CD14-positive monocyte (primary cell): ENCODE measurements at places on chromosomes 7 and 10.

GRCh38 chr10:119116326-119116951, 12.5 kb downstream of the DENND10 start:
- DNase-seq, result no peak

GRCh38 chr10:70903262-70903921, 15.0 kb upstream of the PCBD1 start:
- DNase-seq, result peak; percentile 10

GRCh38 chr7:7868572-7868899, 100.1 kb upstream of the GLCCI1 start:
- DNase-seq, result no peak

GRCh38 chr10:7797582-7797981, 9.6 kb downstream of the ATP5F1C start:
- DNase-seq, result no peak

DNA sequence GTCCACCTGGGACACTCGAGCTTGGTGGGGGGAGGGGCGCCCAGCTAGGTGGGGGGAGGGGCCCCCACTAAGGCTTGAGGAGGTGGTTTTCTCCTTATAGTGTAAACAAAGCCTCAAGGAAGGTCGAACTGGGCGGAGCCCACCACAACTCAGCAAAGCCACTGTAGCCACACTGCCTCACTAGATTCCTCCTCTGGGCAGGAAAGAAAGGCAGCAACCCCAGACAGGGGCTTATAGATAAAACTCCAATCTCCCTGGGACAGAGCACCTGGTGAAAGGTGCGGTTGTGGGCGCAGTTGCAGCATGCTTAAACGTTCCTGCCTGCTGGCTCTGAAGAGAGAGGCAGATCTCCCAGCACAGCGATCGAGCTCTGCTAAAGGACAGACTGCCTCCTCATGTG, 133.1 kb downstream of the SNX13 start:
- no peak for DNase-seq

DNA sequence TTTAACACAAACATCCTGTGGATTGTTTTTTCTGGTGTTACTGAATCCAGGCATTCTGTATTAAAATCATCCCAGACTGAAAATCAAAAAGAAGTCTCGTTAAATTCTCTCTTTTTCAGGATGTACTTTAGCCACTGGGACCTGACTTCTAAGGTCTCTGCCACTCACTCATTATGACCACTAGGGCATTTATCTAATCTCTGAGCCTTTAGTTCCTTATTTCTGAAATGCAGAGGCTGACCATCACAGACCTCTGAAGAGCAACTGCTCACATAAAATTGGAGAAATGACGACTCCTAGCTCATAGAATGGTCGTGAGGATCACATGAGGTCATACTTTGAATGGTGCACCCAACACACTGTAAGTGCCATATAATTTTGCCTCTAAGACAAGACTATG, 63.2 kb downstream of the KCNMA1 start:
- no peak for DNase-seq

- DNase-seq, result no peak
Measured at GRCh38 chr7:24340727-24341126, 56.7 kb downstream of the NPY start.

GRCh38 chr10:109976681-109977080, 31.1 kb upstream of the ADD3 start:
- DNase-seq, result no peak

DNA sequence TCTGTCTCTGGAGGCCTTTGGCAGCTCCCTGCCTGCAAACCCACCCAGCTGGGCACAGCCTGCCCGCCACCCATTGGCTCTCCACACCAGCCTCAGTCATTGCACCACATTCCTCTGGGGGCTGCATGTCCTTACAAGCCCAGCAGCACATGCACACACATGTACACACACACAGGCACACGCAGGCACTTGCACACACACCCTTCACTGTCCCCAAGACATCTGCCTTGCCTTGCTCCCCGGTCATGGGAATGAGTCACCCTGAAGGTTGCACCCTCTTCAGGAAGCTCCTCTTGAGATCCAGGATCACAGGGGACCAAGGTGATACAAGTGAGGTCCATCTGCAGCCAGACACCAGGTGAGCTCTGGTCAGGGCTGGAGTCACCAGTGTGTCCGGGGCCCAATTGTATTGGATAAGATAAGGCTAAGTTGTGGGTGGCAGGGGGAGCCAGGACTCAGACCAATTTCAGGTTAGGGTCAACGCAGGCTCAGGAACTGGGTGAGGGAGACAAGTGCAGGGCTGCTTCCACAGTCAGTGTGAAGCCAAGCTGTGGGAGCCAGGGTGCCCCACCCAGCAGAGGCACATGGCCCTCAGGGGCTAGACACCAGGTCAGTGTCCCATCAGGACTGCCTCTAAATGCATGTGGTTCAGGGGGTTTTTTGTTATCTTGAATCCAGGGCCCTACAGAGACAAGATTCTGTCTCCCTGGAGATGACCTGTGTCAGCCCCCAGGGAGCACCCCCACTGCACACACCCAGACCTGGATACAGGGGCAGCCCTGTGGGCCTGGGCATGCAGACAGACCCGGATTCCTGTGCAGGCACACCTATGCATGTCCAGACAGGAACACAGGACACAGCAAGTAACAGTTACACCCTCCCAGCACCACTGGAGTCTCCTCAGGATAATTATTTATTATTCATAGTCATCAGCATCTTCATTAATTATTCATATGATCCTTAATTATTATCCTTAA, 33.8 kb downstream of the KCNH2 start:
- DNase-seq, result no peak

DNA sequence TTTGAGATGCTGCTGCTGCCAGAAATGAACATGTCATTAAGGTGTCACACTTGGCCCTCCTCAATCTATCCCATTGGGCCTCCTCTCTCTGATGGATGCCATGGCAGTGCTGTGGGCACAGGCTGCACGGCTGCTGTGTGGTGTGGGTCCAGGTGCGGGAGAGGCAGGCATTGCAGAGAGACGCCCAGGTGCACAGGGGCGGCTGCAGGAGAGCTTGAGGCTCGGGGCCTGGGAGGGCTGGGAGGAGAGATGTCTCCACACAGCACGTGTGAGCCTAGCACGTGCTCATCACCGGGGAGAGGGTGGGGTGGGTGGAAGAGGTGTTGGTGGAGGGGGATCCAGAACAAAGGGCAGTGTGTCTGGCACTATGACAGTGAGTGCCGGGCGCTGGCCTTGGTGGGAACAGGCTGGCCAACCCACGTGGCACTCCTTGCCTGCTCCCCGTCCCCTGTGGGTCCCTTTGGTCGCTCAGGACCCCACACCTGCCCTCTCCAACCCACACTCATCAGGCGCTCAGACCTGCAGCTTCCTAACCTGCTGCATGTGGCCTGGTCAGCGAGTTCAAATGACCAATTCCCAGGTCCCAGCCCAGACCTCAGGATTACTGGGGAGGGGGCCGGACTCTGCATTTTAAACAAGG, 39.9 kb upstream of the BNIP3 start:
- DNase-seq, result no peak

DNA sequence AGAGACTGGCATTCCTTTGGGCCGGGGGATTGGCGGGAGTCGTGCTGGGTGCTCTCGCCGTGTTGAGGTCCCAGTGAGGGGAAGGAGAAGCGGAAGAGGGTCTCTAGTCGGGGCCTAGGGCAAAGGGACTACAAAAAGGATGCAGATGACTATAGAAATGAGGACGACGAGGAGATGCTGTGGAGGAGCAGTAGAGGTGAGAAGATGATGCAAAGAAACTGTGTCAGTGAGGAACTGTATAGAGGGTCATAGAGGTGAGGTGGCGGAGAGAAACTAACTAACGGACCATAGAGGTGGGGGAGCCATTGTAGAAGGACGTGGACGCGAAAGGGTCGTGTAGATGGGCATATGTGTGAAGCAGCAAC, 324 bp downstream of the TWNK start:
- DNase-seq, result no peak

DNA sequence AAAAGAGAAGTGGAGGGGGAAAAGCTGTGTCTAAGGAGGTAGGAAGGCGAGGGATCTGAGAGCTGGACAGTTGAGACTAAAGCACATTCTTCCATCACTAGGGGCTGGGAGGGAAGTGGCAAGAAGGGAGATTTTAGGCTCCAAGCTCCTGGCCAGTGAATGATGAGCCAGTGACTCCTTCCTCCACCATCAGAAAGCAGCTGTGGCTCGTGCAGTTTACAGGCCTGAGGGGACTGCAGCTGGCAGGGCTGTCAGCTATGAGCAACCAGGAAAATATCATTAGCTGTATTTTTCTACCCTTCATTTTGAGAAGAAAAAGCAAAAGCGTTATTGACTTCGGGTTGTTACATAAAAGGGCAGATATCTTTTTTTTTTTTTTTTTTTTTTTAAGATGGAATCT, 60.7 kb downstream of the GPAM start:
- no peak for DNase-seq

GRCh38 chr7:13031468-13031867, 344.0 kb downstream of the ARL4A start:
- DNase-seq, result no peak

DNA sequence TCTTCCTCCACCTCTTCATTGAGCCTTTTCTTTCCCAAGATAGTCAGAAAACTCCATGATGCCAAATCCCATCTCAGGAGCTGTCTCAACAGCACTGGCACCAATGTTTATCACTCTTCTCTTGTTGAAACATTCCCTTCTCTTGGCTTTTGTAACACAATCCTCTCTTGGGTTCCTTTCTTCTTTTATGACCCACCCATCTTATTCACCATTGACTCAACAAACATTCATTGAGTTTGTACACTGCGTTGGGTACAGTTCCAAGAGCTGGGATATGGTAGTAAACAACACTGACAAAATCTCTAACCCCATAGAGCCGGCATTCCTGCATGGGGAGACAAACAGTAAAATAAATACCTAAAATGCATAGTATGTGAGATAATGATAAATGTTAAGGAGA, 577.5 kb downstream of the INHBA start:
- no peak for DNase-seq

DNA sequence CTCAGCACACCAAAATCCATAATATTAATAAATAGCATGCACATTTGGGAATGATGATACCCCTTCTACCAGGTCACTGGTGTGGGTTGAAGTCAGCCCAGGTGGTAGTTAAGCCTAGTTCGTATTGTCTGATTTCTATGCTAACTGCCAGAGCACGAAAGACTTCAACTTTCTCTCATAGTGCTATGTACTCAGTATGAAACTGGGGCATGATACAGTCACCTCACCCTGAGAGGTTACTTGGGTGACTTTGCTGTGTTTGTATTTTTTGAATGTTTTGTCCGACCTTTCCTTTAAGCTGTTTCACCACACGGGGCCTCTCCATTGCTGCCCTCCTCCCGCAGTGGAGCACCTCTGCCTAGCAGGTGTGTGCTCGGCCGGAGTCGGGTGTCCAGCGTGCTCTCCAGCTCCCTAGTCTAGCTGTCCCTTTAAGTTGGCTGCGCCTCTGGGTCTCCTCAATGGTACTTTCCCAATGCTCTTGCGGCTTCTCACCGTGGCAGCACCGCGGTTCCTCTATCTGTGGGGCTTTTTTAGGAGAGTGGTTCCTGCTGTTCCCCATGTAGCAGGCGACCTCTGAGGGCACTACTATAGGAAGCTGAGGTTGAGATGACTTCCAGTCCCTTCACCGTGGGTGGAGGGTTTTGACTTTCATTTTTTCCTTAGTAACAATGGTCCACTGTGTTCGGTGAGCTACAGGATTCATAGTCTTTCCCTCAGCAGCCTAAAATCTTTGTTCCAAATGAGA, 524.0 kb upstream of the PFKP start:
- no peak for DNase-seq

- DNase-seq, result no peak
Measured at GRCh38 chr10:88088441-88089340, 225.3 kb downstream of the PTEN start.

DNA sequence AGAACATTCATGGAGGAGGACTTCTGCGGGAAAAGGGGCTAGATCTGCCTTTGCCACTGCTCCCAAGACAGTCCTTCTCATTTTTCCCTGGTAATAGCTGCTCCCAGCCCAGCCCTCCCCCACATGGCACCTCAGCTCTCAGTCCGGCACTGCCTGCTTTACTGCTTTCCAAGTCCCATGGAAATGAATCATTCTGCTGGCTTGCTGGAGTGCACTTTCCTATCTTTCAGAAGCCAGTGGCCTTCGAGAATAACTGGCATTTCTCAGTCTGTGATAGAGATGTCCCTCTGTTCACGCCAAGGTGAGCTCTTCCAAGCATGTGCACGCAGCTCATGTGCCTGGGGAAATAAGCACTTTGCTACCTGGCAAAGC, 61.4 kb downstream of the SYPL1 start:
- no peak for DNase-seq

- DNase-seq, result no peak
Measured at GRCh38 chr7:33781796-33782195, 123.5 kb upstream of the BMPER start.
